SK-MEL-5 (cell line): ENCODE measurements at places on chromosomes 3 and 15. TPM values are rescaled to one million over a fixed set of nuclear protein-coding genes. Genes with fewer than 3 reads are reported as not detected.

The ERC2 gene
- total RNA-seq = 0.50 and 0.96 TPM in 2 replicates

DNA sequence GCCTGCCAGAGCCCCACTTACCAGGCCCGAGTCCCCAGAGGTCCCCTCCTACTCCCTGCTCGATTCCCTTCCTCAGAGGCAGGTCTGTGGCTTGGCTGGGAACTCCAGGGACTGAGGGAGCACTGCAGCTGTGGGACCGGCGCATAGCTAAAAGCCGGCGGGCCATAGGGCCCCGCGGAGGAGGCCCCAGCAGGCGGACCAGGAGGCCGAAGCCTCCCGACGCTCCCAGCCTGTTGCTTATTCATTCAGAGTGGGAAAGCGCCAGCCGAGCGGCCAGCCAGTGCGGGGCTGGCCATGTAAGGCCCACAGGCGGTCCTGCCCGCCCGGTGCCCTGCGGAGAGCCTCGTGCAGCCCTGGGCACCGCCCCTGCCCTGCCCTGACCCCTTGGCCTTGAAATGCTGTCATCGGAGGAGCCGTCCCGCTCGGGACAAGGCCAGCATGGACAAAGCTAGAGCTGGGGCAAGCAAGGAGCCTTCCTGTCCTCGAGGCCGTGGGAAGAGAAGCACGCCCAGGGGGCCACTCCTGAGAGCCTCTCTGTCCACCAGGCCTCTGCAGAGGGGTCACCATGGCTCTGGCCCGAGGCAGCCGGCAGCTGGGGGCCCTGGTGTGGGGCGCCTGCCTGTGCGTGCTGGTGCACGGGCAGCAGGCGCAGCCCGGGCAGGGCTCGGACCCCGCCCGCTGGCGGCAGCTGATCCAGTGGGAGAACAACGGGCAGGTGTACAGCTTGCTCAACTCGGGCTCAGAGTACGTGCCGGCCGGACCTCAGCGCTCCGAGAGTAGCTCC is at the start of gene LOXL1:
Gene LOXL1, plus strand, starts transcription at position 244 of the 784 bp plus-strand sequence. Its CDS starts 322 bp downstream, at position 566.
- no peak for DNase-seq

The TICRR gene
- 3.2 and 3.7 TPM in 2 replicates for total RNA-seq

DNA sequence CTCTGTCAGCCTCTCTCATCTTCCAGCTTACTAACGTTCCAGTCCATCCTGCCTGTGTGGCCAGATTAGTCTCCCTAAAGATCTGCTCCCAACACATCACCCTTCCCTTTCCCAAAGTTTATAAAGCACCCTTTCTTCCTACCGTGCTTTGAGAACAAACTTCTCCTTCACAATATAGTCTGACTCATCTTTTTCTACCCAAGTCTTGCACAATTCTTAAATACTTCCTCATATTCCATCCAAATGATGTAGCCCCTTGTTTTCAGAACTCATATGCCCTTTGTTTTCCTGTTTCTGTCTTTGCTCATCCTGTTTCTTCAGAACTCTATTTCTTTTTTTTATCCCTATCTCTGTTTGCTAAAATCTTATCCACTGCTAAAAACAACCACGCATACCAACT is 326.8 kb downstream of the MFSD1 start:
- peak; percentile 95 for DNase-seq

GRCh38 chr3:4748701-4749378 is 230.4 kb upstream of the BHLHE40 start:
- no peak for DNase-seq

The FOXL2NB gene
- not detected in 2 replicates for total RNA-seq

DNA sequence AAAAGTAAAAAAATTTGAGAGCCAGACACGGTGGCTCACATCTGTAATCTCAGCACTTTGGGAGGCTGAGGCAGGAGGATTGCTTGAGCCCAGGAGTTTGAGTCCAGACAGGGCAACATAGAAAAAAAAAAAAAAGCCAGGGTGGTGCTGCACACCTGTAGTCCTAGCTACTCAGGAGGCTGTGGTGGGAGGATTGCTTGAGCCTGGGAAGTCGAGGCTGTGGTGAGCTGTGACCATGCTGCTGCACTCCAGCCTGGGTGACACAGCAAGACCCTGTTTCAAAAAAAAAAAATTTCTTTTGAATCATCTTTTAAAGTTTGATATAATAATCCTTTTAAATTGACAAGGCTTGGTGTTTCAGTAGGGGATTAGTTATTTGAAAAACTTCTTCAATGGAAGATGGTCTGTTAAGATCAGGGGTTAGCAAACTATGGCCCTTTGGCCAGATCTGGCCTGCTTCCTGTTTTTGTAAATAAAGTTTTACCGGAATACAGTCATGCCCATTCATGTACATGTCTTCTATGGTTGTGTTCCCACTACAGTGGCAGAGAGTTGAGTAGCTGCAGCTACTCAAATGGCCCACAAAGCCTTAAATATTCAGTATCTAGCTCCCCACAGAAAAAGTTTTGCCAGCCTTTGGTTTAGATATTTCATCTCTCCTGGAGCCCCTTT is 28.9 kb downstream of the CDAN1 start:
- peak; percentile 5 for DNase-seq

The ARHGAP31 gene
- total RNA-seq = 11.4 and 13.9 TPM in 2 replicates

The OXSM gene
- total RNA-seq = 30.0 and 31.4 TPM in 2 replicates

The ISLR gene
- not detected in 2 replicates for total RNA-seq

- DNase-seq = no peak
These were observed 108.9 kb downstream of the NPAP1 start for GRCh38 chr15:24784506-24784905.

The SLC28A1 gene
- not detected in 2 replicates for total RNA-seq

The SLC9C1 gene
- 0.11 and 0.64 TPM in 2 replicates for total RNA-seq

The GREM1 gene
- total RNA-seq = under 0.01 TPM in 1 of 2 replicates, not detected in the other

GRCh38 chr3:56488812-56489600 is 20.7 kb upstream of the ERC2 start:
- DNase-seq = no peak

GRCh38 chr3:44721231-44722102 is 8.0 kb upstream of the ZNF501 start:
- no peak for DNase-seq

DNA sequence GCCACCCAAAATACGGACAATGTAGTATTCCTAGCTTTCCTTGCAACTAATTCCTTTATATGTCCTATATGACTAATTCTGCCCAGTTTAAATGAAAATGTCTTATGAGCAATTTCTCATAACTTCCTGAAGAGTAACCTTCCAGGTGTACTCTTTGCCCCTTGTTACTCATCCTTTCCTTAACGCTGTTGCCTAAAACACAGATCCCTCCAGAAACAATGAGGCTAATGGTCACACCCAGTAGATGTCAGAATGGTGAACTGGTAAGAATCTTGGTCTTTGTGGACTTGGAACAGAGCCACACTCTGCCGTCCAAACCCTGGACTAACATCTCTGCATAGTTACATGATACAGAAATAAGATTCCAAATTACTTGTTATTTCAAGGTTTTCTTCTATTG is 497.9 kb downstream of the IGSF11 start:
- DNase-seq = no peak

The CADM2 gene
- not detected in 2 replicates for total RNA-seq

DNA sequence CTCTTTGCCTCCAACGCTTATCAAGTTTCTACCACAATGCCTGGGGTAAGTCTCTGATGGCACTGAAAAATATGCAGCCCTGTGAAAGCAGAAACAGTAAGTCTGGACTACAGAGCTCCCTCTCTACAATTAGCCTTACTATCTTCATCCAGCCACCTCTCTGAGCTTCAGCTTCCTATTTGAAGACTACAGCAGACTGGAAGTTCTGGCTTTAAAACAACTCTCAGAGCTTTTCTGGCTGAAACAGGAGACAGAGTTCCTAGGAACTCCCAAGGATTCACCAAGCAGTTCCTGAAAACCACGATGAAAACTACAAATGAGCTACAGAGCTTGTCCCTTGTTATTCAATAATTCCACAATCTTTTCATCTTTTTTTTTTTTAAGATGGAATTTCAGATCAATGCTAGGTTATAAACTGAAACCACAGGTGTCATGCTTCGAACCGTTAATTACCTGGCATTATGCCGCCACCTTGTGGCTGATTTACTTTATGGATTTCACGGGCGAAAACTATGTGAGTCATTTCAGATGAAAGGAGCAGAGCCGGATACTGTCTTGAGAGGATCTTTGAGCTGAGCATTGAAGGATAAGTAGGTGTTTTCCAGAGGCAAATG is 3.9 kb downstream of the CRYGS start:
- peak; percentile 83 for DNase-seq

The CYP8B1 gene
- total RNA-seq = not detected in 2 replicates

The SERPINI2 gene
- total RNA-seq = not detected in 2 replicates

- DNase-seq = peak; percentile 46
These were observed 143.0 kb upstream of the PRR23C start for GRCh38 chr3:139187648-139188047.

The FBXO40 gene
- 0.05 and 0.08 TPM in 2 replicates for total RNA-seq

- no peak for DNase-seq
These were observed 90.2 kb downstream of the DCUN1D1 start for GRCh38 chr3:182889948-182890629.

- DNase-seq = peak; percentile 8
These were observed 301.7 kb upstream of the RORA start for GRCh38 chr15:61530769-61531168.

DNA sequence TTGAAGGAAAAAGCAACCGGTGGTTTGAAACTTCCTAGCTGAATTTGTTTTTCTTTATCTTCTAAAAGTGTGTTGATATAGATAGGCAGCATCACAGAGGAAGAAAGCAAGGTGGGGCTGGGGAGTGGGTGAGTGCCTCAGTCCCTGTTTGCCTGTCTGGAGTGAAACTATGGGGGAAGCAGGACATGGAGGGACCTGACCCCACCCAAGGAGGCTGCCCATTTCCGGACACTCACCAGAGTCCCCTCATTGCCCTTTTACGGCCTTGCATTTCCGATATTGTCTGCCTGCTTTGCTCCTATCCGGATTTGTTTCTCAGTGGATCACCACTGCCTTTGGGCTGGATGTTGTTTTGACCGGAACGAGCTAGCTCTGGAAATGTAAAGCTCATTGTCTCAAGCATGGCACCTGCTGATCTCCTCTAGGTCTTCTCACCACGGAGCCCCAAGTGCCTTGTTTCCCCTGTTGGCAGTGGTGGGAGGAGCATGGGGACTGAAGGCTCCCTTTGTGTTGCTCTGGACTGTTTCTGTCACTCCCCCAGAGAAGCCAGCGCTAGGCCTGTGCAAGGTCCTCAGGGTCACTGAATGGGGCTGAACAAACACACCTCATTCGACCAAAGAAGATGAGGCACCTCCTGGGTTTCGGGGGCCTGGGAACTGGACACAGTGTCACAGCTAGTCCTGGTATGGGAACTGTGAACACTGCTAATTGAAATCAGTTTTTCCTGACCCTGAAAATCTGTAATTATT is 7.0 kb downstream of the CLDN11 start:
- peak; percentile 81 for DNase-seq

The PTH1R gene
- total RNA-seq = 0.48 TPM in 1 of 2 replicates, not detected in the other

The SI gene
- total RNA-seq = not detected in 2 replicates

GRCh38 chr3:47580481-47580880 is 1.8 kb upstream of the CSPG5 start:
- DNase-seq = no peak

- DNase-seq = no peak
These were observed 33.9 kb downstream of the FSTL1 start for GRCh38 chr3:120416868-120417267.

The NPAP1 gene
- total RNA-seq = not detected in 2 replicates

GRCh38 chr3:135090020-135090717 is 295.1 kb downstream of the EPHB1 start:
- DNase-seq = no peak

DNA sequence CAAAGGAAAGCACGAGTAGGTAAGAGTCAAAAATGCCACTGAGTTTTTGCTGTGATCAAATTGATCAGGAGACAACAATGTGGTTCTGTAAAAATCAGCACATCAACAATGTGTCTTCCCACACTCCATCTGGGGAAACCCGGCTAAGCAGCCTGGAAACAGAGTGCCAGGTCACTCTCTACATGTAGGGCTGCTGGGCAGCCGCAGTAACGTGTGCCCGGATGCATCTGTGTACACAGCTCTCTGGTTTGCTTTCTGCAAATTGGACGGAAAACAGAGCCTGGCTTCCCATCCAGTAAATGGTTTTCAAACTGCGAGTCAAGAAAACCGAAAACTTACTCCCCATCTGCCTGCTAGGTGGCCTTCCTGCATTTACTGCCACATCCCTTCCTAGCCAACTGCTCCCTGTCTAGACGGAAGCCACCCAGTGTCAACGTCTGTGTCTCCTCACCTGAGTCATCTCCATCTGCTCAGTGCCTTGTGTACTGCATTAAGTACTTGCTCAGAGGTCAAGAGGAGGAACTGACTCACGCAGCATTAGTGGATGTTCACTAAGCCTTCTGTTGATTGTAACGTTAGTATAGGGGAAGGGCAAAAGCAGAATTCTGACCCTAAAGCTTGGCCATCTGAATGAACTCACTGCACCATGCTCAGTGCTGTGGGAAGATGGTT is 124.1 kb downstream of the TJP1 start:
- DNase-seq = no peak

DNA sequence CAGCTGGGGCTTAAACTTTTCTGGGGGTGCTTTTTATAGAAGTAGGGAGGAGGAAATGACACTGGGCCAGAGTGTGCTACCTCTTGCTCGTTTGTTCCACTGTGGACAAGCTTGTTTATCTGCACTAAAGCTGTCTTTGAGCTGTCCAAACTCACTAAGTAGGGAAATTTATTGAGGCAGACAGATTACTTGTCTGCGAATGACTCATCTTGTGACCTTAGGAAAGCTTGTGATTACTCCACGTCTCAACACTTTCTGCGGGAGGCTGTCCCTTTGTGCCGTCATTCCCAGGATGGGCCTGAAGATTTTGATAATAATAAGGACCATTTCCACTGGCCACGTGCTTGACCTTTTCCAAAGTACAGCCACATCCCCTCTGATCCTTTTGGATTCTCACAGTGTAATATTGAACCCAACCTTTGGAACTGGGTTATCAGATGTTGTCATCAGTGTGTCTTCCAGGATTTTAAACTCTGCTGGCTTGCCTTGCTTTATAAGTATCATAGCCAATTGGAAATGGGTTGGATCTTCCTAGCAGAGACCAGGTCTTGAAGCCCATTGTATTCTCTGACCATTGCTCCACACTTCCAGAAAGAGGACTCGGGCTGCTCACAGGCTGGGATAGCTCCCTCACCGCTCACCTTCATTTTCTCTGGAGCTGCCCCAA is 84.7 kb downstream of the AGBL1 start:
- peak; percentile 87 for DNase-seq

DNA sequence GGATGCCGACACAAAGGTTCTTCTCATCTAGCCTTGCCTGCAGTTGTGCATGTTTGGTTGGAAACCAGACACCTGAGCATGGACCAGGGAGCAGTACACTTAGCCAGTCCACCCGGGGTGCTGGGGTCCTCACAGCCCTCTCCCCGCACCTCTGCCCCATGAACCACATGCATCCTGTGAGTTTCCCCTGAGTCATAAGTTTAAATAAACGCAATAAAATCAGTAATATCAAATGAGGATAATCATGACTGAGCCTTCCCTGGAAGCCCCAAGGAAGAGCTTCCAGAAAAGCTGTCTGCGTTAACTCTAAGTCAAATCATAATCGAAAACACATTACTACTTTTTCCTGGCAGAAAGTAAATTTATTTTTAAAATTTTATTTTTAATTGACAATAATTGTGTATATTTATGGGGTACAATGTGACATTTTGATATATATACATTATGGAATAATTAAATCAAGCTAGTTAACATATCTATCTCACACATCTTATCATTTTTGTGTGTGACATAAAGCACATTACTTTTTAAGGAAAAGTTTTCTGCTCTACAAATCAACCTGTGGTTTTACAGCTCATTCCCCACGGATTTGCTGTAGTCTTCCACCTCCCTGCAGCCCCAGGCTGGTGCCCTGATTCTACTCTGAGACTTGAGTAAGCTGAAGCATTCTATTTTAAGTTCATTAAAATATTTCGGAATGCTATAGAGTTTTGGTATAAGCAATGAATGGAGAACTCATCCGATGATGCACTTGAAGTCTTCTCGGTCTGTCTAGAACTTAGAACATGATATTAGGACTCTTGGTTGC is 166.0 kb upstream of the EIF1B start:
- no peak for DNase-seq

- no peak for DNase-seq
These were observed 87.1 kb downstream of the DIPK2A start for GRCh38 chr3:144058713-144059112.
